ENCODE measurements at places on chromosomes 16 and 17.

DNA sequence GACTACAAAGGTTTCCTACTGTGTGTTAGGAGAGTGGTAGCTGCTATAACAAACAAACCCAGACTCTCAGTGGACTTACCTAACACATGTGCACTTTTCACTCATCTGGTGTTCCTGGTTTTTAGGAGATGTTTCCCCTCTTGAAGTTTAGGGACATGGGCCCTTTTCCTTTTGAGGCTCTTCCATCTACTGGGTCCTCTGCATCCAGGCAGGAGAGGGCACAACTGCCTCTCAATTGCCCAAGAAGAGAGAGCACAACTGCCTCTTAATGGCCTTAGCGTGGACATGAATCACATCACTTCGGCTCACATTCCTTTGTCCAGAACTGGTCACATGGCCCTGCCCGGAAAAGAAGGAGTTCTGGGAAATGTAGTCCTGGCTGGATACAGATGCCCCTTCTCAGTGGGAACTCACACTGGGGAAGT is 9.8 kb upstream of the TNRC6C start:
- no peak for DNase-seq

DNA sequence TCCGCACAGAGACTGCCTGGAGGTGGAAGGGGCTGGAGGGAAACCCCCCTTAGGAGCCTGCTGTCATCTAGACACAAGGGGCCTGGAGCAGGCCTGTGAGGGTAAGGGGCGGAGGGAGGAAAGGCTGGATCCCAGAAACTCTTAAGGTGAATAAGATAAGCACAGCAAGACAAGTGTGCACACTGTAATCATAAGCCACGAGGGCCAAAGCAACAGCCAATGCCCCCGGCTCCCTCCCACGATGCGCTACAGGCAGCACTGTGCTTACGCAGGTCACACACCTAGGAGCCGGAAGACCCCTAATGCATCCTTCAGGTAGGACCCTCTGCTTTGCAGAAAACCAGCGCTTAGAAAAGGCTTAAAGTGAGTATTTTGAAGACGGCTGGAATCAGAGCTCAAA is 24.6 kb downstream of the ZFHX3 start:
- DNase-seq: no peak

GRCh38 chr16:52474679-52475078 is 72.3 kb downstream of the TOX3 start:
- no peak for DNase-seq

DNA sequence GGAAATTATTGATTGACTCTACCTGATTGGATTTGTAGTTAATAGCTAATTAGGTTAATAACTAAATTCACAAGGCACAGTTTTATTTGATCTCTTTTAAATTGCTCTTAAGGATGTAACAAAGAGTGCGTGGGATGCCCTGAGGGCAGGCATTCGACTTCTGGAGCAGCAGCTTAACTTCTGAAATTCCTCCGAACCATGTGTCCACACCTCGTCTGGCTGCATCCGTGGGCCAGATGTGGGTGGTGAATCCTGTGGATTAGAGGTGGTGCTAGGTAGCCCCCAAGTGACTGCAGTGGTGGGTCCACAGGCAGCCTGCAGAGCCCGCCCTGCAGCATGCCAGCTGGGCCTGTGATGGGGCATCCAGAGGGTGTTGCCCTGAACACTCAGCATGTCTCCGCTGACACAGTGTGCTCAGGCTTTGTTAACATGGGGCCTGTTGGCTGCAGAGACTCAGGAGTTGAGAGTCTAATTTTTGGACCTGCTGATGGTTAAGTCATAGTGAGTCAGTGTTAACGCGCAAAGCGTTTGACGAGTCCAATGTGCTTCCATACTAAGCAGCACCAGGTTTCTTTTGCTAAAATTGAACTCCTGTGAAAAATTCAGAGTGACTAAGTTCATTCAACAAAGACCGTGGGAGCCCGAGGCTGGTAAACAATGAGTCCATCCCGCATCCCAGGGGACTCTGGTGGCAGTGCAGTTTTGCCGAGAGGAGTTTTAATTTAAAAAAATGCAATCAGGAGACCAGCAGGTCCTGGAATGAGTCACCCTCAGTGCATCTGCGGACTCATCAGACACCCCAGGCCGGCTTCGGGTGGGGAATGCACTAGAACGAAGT is 3.8 kb upstream of the NPB start:
- no peak for DNase-seq

GRCh38 chr16:85689285-85689949 is 663 bp upstream of the GINS2 start:
- no peak for DNase-seq

- DNase-seq: no peak
These were observed 265.8 kb upstream of the ELAC2 start for GRCh38 chr17:13283606-13284005.

DNA sequence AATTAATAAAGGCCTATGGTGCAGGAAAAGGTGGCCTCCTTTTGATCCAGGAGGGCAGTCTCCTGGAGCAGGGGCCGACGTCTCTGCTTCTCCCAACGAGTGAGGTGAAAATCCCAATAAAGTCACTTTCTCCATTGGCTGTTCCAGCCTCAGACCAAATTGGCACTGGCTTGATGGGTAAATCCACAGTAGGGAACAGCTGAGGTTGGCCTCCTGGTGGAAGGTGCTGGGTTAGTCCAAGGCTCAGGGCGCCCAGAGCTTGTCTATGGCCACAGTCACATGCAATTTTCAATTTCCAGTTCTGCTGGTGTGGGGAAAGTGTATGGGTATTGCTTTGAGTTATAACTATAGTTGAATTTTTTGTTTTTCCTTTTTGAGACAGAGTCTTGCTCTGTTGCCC is 79.0 kb downstream of the NETO2 start:
- DNase-seq: no peak

DNA sequence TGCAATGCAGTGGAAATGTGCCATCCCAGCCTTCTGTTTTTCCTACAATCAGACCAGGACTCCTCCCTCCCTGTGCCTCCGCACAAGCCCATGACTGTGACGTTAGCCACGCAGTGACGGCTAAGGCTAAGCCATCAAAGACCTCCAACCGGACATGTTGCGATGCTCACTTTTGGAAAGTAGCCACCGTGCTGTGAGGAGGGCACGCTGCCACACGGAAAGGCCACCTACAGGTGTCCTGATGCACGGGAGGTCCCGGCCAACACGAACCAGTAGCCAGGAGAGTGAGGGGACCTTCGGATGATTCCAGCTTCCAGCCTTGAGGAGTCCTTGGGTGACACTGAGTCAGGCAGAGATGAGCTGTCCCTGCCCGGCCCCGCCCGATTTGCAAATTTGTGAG is 53.9 kb downstream of the FOXL1 start:
- DNase-seq: no peak

- no peak for DNase-seq
These were observed 970.5 kb upstream of the EEF2KMT start for GRCh38 chr16:6068063-6068462.
